ENCODE measurements at places on chromosomes 3 and 15.

GRCh38 chr3:118536764-118537163 is 497.9 kb downstream of the IGSF11 start:
- DNase-seq: no peak

- no peak for DNase-seq
Measured at GRCh38 chr3:162302983-162303624, 806.5 kb downstream of the OTOL1 start.

DNA sequence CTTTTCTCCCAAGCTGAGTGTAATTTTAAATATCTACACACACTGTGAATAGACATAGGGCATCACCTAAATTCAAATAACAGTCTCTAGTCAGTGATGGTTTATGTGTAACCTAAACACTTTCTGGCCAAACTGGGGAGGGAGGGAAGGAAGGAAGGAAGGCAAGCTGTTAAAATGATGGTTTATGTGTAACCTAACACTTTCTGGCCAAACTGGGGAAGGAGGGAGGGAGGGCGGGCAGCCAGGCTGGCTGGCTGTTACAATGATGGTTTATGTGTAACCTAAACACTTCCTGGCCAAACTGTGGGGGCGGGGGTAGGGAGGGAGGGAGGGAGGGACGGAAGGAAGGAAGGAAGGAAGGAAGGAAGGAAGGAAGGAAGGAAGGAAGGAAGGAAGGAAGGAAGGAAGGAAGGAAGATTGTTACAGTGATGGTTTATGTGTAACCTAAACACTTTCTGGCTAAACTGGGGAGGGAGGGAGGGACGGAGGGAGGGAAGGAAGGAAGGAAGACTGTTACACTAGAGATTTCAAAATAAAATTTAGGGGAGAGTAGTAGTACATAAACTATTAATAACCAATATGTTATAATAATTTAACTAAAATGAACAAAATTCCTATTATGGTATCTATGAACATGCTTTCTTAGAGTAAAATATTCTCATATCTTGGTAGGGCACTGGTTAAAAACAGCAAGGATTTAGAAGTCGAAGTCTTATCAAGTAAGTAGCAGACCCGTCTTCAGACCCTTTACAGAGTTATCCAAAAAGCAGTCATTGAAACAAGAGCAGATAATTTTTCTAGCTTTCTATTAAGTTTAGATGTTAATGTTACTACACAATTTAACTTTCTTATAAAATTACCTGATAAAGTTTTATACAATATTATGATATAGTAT is 148.1 kb downstream of the LMLN start:
- no peak for DNase-seq

DNA sequence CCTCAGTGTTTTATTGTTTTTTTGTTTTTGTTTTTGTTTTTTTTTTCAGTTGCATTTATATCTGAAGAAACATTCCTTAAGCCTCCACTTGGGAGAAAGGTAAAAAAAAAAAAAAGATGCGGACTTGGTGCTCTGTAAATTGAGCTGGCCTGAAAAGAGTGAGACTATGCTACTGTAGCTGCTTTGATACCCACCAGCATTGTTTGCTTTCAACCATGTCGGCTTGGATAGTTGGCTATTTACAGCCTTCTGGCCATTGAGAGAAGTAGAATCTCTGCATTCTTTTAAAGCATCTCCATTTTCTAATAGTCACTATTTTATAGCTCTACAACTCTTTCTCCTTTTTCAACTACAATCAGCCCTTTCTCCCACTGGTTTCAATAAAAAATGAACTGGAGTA is 149.6 kb downstream of the ZIC4 start:
- no peak for DNase-seq

DNA sequence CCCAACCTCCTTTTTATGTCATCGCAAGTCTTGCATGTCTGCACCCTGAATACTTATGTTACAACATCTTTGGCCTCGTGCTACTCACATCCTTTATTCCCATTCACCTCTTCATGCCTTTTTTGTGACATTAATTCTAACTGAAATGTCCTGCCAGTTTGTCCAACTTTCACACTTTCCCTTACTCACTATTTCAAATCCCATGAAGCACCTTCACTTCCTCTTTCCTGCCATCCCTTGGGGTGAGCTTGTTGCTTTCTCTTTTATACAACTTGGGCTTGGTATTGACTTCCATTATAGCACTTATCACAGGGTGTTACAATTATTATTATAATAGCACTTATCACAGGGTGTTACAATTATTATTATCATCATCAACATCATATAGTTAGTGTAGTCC is 496.3 kb downstream of the NLGN1 start:
- DNase-seq: no peak

DNA sequence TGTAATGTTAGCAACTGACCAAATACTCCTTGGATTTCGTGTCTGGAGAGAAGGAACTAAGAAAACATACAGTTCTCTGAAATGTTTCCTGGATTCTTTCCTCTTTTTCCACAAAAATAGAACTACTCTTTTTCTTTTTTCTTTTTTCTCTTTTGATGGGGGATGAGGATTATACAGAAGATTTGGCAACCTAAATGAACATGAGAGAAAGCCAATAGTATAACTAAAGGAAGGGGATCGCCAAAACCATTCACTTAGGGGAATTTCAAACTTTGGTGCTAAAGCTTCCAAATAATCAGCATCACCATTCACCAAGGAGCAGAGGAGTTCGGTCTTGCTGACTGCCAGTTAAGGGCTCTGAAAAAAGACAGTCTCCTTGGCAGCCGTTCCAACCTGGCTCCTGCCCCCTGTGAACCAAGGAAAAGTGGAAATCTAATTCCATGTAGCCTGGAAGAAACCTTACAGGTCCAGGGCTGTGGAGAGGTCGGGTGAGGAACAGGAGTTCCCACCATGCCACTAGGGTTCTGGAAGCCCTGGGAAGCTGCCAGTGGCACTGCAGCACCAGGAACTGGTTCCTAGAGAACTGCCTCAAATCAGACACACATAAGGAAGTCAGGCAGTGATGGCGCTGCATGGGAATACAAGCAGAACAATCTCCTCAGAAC is 176.9 kb downstream of the TNIK start:
- no peak for DNase-seq

GRCh38 chr3:168168743-168169142 is 73.0 kb upstream of the GOLIM4 start:
- no peak for DNase-seq
